GM12878 (cell line): ENCODE measurements at places on chromosomes 3 and 15. TPM values are rescaled to one million over a fixed set of nuclear protein-coding genes. Genes with fewer than 3 reads are reported as not detected.

The PTPRG gene
- 3.0 and 3.2 TPM in 2 replicates for total RNA-seq

The TRPM1 gene
- total RNA-seq: 0.16 TPM in 1 of 2 replicates, not detected in the other

The C2CD4A gene
- total RNA-seq: not detected in 2 replicates

The OR5K2 gene
- total RNA-seq: not detected in 2 replicates
